ENCODE measurements at places on chromosomes 12 and 14. TPM values are rescaled to one million over a fixed set of nuclear protein-coding genes. Genes with fewer than 3 reads are reported as not detected.

Gene KRT76
- total RNA-seq: not detected

Gene LRTM2
- total RNA-seq: not detected

Gene DPF3
- 1.6 TPM for total RNA-seq

Gene COX8C
- not detected for total RNA-seq

Gene MAPKAPK5
- total RNA-seq: 24.0 TPM

Gene DACT1
- 32.4 TPM for total RNA-seq

Gene SNAPC1
- total RNA-seq: 5.2 TPM

Gene LRP1-AS
- 1.0 TPM for total RNA-seq

Gene RGS6
- total RNA-seq: 5.2 TPM

Gene SYCP3
- not detected for total RNA-seq

Gene SUDS3
- total RNA-seq: 26.1 TPM

Gene RTN1
- 2.6 TPM for total RNA-seq

Gene HPD
- not detected for total RNA-seq

Gene MMP19
- total RNA-seq: 2.6 TPM

Gene PTHLH
- total RNA-seq: 0.52 TPM

Gene FGD4
- total RNA-seq: 51.1 TPM

Gene SLCO1B1
- total RNA-seq: not detected

Gene TAS2R19
- total RNA-seq: 9.9 TPM

Gene AMDHD1
- under 0.01 TPM for total RNA-seq

Gene PTPN21
- 16.2 TPM for total RNA-seq

Gene TESPA1
- total RNA-seq: 0.52 TPM

Gene ARHGEF40
- 32.4 TPM for total RNA-seq

Gene CCDC85C
- total RNA-seq: 1.6 TPM

Gene RPL10L
- not detected for total RNA-seq

Gene TMEM119
- total RNA-seq: 37.1 TPM

Gene GPR65
- total RNA-seq: 0.52 TPM

Gene ZNF664
- total RNA-seq: 25.1 TPM

Gene BEGAIN
- total RNA-seq: 1.0 TPM

Gene NANOG
- total RNA-seq: 0.52 TPM

Gene ADAM21
- total RNA-seq: not detected

Gene PPP4R4
- 0.52 TPM for total RNA-seq
